ENCODE measurements at places on chromosomes 6 and 20.

DNA sequence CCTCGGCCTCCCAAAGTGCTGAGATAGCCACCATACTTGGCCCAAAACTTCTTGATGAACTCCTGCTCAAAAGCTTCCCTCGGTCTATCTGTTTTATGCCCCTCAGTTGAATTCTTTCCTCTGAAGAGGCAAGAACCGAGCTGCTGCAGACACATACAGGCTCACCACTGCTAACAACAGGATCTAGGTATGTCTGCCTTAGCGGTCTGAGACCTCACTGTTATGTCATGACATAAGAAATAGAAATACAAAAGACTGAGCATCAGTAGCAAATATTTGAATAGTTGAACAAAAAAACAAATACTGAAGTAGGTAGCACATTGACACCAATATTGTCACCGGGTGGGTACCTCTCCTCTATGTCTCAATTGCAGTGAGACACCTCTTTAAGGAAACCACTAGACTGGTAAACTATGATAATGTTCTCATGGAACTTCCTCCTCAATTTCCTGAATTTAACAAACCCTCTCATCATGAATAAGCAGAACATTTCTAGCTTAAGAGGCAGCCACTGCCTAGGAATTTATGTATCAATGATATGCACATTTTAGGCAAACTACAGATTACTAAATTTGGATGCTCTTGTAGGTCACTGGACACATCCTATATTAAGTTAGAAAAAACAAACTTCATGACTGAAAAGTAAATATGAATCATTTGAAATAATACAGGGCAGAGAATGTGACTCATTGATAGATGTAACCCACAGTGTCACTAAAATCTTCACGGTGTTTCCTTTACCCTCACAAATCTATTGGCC is 9.4 kb upstream of the STXBP5 start:
- DNase-seq: peak; percentile 26

GRCh38 chr6:20024316-20024673 is 187.1 kb downstream of the ID4 start:
- no peak for DNase-seq

GRCh38 chr6:54053881-54054391 is 57.3 kb upstream of the MLIP start:
- peak; percentile 98 for DNase-seq

GRCh38 chr20:58075586-58076345 is 152.7 kb downstream of the ANKRD60 start:
- DNase-seq: no peak

DNA sequence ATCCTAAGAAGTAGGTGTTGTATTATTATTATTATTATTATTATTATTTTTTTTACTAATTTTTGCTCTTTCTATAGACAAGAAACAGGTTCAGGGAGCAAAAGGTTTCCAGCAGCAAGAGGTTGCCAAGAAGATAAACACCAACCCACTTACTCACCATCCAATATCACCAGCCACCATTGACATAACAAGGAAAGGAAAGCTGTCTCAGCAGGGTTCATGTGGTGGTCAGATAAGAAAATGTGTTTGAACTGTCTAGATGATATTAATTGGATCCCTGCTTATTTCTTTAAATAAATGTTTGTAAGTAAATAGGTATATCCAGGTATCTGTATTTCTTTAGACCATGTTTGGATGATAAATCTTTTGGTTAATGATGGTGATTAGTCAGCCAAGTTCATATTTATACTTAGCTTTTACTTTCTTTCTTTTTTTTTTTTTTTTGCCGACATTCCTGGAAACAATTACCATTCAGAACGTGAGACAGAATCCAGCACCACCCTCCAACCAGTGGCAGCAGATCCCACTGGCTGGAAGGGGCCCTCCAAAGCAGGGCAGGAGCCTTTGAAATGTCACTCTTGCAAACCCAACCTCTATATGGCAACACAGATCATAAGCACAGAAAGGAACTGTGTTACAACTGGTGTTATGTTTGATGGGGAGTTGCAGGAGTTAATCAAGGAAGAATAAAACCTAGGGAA is 139.2 kb upstream of the ECI2 start:
- DNase-seq: peak; percentile 76

GRCh38 chr6:40320947-40321346 is 266.2 kb downstream of the LRFN2 start:
- no peak for DNase-seq

GRCh38 chr6:80543598-80544222 is 437.2 kb downstream of the BCKDHB start:
- DNase-seq: peak; percentile 93

DNA sequence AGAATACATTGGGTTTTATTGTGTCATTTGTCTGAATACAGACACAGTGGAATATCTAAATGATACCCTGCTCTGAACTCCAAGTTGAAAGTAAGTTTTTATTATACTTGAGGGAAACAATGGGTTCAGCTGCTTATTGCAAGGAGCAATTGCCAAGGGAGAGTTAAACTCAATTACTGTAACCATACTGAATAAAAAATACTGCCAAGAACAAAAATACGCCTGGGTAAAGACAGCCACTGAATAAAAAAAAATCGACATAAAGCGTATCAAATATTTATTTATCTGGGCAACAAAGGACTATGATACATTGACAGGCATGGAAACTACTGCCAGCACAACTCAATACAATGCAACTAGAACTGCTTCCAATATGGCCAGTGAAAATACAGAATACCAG is 18.1 kb downstream of the TFAP2A start:
- DNase-seq: no peak

DNA sequence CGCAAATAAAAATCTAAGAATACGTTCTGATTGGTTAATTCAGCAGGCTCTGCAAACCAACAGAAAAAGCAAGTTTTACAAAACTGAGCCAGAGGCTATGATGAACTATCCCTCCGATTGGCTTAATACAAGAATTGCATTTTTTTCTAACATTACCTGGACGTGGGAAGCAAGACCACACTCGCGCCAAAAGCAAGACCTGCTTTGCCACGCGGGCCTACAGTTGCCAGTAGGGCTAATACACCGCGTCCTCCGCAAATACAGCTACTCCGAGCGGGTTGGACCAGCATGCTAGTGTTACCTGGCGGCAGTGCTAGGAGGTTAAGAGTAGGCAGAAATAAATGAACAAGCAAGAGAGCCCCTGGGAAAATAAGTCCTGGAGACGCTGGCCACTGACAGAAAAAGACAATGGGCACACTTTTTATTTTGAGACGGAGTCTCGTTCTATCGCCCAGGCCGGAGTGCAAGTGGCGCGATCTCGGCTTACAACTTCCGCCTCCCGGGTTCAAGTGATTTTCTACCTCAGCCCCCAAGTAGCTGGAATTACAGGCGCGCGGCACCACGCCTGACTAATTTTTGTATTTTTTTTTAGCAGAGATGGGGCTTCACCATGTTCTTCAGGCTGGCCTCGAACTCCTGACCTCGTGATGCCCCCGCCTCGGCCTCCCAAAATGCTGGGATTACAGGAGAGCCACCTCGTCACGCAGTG is 131.9 kb upstream of the BTN3A2 start:
- DNase-seq: peak; percentile 78

DNA sequence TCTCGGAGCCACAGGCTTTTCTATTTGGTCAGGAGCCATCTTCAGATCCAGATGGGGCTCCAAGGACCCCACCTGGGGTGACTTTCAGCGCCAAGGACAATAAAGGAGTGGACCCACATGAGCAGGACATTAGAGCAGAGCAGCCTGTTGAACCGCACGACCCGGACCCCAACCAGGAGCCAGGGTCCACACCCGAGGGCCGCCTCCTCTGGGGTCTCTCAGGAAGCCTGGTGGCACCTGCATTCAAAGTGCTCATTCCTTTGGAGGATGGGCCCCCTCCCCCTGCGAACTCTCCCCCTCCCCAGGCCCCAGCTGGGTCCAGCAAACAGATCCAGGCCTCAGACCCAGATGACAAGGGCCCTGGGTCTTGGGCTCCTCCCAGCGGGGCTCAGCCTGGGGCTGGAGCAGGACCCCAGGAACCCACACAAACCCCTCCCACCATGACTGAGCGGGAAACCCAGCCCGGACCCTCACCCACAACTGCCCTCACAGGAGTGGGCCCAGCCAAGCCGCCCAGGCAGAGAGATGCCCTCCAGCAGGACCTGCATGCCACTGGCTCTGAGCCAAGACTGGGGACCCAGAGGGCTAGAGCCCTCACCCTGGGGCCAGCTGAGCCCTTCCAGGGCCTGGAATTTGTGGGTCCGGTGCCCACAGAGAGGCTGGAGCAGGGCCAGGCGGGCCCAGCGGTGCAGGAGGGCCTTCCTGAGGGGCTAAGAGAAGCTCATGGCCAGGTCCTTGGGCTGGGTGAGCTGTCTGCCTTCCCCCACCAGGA is 23.9 kb downstream of the RAB44 start:
- no peak for DNase-seq

- DNase-seq: no peak
Measured at GRCh38 chr20:48288930-48289507, 503.7 kb upstream of the SULF2 start.

DNA sequence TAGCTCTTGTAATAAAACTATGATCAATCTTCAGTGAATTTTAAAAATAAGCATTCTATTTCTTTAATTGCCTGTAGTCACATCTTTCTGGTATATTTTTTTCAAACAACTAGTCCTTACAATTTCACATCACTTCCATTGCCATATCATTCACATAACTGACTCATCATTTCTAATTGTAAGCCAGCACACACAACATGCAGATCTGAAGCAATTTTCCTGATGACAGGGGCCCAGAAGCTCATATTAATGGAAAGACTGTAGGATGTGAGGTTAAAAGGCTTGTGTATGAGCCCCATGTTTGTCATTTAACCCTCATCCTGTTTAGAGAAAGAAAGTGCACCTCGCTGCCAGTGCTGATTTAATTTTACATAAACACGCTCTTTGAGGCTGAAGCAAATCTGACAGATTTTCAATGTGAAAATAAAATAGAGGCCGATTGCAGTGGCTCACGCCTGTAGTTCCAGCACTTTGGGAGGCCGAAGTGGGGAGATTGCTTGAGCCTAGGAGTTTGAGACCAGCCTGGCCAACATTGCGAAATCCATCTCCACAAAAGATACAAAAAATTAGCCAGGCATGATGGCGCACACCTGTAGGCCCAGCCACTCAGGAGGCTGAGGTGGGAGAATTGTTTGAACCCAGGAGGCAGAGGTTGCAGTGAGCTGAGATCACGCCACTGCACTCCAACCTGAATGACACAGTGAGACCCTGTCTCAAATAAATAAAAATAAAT is 40.1 kb upstream of the LTV1 start:
- DNase-seq: peak; percentile 86

DNA sequence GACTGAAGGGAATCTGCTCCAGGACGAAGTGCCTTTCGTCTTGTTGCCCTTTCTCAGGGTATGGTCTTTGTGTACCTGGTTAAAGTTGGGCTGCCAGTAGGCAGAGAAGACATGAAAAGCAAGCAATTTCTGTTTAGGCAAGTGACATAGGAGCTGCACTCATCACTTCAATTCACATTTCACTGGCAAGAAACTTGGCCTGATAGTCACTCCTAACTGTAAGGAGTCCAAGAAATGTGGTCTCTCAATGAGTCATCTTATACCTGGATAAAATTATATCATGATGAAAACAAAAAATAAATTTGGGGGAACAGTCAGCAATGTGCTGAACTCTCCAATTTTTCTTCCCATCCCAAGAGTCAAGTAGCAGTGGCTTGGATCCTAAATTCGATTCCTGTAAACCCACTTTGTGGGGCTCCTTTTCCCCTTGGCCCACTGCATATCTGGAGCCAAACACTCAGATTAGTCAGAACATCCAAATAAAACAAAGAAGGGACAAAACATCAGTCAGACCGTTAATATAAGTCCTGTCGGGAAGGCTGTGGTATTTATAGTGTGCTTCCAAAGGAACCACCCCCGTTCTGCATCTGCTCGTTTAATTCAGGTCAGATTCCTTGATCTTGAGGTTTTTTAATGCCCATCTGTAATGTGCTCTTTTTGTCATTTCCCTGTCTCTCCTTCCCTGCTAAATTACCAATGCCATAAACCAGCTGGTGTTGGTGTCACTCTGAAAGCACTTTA is 5.0 kb upstream of the GABRR1 start:
- DNase-seq: peak; percentile 47

GRCh38 chr6:2876210-2877056 is 26.7 kb downstream of the SERPINB9 start:
- peak; percentile 94 for DNase-seq

GRCh38 chr6:4225161-4225872 is 89.9 kb upstream of the ECI2 start:
- DNase-seq: no peak

- no peak for DNase-seq
Measured at GRCh38 chr6:167331565-167331964, 6.7 kb downstream of the TTLL2 start.

DNA sequence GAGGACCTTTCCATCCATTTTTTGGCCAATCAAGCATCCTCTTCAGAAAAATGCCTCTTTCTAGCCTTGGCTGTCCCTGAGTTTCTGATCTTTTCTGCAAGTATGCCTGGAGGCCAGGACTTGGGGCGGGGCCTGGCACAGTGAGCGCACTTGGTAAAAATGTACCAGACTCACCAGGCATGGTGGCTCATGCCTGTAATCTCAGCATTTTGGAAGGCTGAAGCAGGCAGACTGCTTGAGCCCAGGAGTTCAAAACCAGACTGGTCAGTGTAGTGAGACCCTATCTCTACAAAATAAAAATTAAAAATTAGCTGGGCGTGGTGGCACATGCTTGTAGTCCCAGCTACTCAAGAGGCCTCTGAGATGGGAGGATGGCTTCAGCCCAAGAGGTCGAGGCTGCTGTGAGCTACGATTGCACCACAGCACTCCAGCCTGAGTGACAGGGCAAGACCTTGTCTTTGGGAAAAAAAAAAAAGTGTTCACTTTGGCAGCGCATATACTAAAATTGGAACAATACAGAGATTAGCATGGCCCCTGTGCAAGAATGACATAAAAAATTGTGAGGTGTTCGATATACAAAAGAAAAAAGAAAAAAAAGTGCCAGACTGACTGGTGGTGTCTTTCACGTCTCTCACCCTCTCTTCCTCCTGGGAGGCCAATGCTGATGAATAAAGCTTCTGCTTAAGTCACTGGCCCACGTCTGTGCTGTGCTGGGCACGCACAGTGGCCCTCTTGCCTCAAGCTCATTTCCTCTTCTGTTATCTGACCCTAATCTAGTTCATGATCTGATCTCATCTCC is 18.1 kb upstream of the SLC9A8 start:
- DNase-seq: no peak

DNA sequence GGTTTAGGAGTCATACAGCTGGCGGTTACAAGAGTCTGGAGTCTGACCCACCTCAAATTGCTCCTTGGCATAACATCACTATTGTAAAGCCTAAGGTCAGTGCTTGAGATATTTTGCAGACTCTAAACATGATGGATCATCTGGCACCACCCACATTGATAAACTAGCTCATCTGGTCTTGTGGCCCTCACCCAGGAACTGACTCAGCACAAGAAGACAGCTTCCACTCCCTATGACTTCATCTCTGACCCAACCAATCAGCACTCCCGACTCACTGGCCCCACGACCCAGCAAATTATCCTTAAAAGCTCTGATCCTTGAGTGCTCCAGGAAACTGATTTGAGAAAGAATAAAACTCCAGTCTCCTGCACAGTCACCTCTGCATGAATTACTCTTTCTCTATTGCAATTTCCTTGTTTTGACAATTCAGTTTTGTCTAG is 115.9 kb downstream of the CD24 start:
- DNase-seq: peak; percentile 53

- DNase-seq: no peak
Measured at GRCh38 chr6:82874867-82875266, 190.8 kb downstream of the UBE3D start.

Data from iris pigment epithelial cell (primary cell).